Adipose tissue (tissue), 3 donors: ENCODE measurements at places on chromosomes 3 and 15. TPM values are rescaled to one million over a fixed set of nuclear protein-coding genes. Genes with fewer than 3 reads are reported as not detected.

The RTP1 gene
- polyA plus RNA-seq, result not detected

The ADPGK gene
- polyA plus RNA-seq, result 20.6 TPM

The PLA1A gene
- 5.8 TPM for polyA plus RNA-seq

The PP2D1 gene
- not detected for polyA plus RNA-seq

The ADAMTSL3 gene
- 3.7 TPM for polyA plus RNA-seq

The LRRC3B gene
- polyA plus RNA-seq, result not detected
